ENCODE measurements at places on chromosomes 3 and 15.
A peak's percentile ranks its signal among the peaks of the same experiment; 100 is the strongest.

GRCh38 chr15:78933823-78934654, 10.8 kb downstream of the CTSH start:
- no peak for DNase-seq

GRCh38 chr3:49620728-49621127, 53.4 kb upstream of the APEH start:
- DNase-seq = no peak

DNA sequence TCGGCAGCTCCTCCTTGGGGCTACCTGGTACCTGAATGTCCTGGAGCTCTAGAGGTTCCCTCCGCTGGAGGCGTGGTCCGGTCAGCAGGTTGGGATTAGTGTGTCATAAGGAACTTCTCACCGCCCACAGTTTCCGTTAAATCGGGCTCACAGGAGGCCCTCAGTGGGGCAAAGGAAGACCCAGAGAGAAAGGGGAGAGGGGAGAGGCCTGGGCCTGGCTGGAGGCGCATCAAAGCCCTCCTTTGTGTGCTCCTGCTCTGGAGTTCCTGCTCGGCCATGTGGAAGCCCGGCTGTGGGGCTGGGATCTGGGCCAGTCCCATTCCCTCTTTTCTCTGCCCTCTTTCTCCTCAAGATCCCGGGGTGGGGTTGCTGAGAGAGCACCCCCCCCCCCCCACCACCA, at the start of gene RLBP1:
RLBP1 (minus strand) TSS at position 37 of the 400 bp plus-strand sequence. CDS start 2,604 bp downstream, outside the sequence.
- DNase-seq = no peak

GRCh38 chr3:14885307-14885706, 62.1 kb upstream of the NR2C2 start:
- DNase-seq = no peak

- DNase-seq = no peak
Observed at GRCh38 chr3:31055757-31056156, 161.3 kb upstream of the GADL1 start.

GRCh38 chr3:122057671-122058070, 2.5 kb downstream of the CD86 start:
- DNase-seq = no peak

DNA sequence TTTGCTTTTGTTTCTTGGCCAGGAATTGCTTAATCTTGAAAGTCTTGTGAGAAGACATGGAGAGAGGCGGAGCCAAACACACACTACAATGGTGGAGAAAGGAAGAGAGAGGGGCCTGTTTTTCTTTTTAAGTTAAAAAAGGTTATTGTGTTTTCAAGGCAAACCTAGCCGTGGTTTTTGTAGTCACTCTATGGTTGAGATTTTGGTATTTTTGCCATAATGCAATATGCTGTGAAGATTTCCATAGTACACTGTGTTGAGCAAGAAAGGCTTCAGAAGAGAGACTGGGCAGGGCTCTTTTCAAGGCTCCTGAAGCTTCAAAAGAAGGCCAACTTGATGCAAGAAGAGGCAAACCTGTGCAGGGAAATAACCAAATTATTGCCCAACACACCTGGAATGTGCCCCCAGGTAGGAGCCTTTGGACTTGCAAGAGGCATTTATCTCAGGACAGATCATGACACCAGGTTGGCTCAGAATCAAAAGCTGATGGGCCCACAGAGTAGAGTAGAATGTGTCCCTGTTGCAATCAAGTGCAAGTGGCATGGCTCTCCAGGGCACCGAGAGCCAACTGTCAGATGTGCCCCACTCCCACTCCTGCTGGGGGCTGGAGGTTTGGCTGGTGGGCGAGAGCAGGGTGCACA, 22.1 kb downstream of the AMOTL2 start:
- no peak for DNase-seq

- DNase-seq = no peak
Observed at GRCh38 chr15:72189250-72189902, 8.2 kb downstream of the GRAMD2A start.

DNA sequence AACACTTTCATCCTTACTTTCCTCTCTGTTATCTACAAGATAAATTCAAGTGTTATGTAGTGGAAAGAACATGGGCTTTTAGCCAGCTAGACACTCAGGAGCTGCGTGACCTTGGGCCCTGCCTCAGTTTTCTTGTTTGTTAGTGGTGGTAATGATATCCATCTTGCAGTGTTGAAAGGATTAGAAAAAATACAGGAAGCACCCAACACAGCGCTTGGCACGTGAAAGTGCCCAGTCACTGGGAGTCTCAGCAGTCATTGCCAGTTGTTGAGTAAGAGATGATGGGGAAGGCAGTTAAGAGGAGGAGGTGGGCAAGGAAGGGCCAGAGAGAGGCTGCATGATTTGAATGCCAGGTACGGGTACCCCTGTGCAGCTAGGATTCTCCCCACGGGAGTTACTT, 5.3 kb downstream of the PDIA5 start:
- DNase-seq = no peak

DNA sequence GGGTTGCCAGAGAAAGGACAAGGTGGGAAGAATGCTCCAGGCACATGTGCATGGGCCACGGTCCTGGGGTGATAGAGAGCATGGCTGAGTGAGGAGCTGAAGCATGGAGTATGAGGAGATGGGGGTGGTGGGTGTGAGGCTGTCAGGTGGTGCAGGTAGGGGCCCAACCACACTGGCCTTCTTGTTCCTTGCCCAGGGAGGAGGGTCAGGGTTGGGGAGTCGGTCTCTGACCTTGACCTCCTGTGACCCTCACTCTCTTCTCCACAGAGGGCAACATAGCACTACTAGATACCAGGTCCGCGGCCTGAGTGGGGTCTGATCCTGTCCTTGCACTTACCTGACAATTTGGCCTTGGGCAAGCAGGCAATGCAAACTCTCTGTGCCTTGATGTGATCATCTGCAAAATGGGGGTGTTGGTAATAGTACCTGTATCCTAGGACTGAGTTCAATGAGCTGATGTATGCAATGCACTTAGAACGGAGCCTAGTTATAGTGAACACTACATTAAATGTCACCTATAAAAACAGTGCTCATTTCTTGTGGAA, 75.2 kb downstream of the EEFSEC start:
- no peak for DNase-seq

GRCh38 chr15:36960947-36961227, 139.5 kb downstream of the MEIS2 start:
- DNase-seq = no peak

- no peak for DNase-seq
Observed at GRCh38 chr3:137062250-137062649, 104.5 kb downstream of the IL20RB start.

- no peak for DNase-seq
Observed at GRCh38 chr3:194368918-194369317, 625 bp downstream of the LRRC15 start.

- DNase-seq = no peak
Observed at GRCh38 chr3:104629038-104629437, 737.7 kb upstream of the ALCAM start.

DNA sequence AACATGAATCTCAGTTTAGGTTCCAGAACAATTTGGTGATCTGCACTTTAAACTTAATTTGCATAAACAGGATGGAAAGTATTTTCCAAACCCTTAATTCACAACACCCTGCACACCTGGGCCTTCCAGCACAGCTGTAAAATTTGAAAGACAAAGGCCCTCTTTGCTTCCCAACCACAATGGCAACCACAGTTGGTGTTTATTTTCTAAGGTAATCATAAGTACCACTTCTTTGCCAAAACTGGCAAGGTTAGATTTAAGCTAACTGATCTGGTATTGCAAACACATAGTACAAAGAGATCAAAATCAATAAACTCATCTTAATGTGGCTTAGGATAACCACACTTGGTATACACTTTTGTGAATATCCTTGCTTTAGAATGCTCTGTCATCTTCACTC, 4.1 kb downstream of the LRIG1 start:
- no peak for DNase-seq

- DNase-seq = peak; percentile 78
Observed at GRCh38 chr15:37100109-37100965, at the start of gene MEIS2. MEIS2 (minus strand) TSS chr15:37100549; CDS start chr15:37099466, 1,083 bp downstream.

GRCh38 chr3:121883507-121883906, 10.7 kb upstream of the SLC15A2 start:
- DNase-seq = no peak

GRCh38 chr15:92232317-92232716, 161.4 kb upstream of the ST8SIA2 start:
- DNase-seq = no peak

DNA sequence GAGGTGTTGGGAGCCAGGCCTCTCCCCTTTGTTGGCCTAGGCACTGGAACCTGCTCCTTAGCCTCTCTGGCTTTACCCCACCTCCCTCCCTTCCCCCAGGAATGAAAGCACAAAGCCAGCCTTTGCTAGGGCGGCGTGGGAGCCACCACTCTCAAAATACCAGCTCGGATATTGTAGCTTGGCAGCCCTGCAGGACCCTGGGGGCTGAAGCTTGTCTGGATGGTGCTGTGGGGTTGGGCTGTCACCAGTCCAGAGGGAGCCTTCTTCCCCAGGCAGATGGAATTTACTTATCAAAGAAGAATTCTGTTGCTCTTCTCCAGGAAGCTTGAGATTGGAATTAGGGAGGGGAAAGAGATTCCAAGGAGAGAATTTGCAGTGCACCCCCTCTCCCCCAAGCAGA, 14.9 kb upstream of the GRM2 start:
- DNase-seq = no peak

- DNase-seq = no peak
Observed at GRCh38 chr3:64387688-64388087, 162.4 kb upstream of the PRICKLE2 start.

DNA sequence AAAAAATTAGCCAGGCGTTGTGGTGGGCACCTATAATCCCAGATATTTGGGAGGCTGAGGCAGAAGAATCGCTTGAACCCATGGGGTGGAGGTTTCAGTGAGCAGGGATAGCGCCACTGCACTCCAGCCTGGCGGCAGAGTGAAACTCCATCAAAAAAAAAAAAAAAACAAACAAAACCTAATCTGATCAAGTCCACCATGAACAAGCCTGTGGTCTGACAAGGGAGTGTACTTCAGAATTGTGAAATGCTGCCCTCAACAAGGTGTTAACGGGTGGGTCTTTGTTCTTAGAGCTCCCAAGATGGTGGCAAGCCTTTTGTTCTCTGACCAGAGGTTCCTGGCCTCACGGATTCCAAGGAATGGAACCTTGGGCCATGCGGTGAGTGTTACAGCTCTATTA, 24.2 kb upstream of the SLC30A4 start:
- DNase-seq = no peak

- DNase-seq = no peak
Observed at GRCh38 chr15:82136120-82136519, 90.3 kb upstream of the MEX3B start.

DNA sequence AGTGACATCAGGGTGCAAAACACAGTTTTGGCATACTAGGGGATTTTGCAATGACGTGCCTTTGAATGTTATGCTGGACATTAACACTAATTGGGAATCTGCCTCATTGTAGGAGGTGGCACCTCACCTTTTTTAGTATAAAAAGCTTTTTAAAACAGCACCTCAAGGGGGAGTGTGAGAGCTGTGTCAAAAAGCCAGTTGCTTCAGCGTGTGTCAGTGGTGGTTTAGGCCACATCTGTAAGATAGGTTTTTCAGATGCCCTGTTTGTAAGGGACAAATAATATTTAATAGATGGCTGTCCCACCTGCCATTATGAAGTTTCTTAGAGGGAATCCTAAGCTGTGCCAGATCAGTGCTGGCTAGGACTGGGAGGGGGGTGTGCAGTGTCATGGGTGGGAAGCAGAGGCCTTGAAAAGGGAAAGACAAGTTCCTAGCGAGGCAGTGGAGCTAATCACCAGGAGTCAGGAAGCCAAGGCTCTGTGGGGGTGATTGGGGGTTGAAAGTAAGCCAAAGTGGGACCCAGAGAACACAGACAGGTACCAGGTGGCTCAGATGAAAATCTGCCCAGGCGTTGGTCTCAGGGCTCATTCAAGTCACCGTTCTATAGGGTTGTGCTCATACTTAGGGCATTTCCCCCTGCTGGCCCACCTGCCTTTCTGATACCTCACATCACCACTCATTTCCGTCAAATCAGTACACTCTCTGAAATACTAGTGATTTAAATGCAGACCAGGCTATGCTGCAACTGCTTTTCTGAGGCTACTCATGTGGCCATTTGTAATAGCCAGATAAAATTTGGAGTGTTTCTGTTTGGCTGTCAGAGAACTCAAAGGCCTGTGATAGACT, 120.5 kb downstream of the BBX start:
- DNase-seq = no peak

GRCh38 chr3:148360051-148360450, 337.7 kb upstream of the AGTR1 start:
- no peak for DNase-seq

- DNase-seq = no peak
Observed at GRCh38 chr3:10339376-10339955, 18.6 kb upstream of the SEC13 start.

DNA sequence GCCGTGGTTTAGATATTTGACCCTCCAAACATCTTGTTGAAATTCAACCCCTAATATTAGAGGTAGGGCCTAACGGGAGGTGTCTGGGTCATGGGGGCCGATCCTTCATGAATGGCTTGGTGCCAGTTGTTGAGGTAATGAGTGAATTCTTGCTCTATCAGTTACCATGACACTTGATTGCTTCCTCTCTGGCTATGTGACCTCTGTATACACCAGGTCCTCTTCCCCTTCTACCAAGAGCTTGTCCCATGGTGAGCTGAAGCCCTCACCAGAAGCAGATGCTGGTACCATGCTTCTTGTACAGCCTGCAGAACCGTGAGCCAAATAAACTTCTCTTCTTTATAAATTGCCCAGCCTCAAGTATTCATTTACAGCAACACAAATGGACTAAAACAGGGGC, 41.8 kb upstream of the TIPARP start:
- DNase-seq = no peak

GRCh38 chr3:21718161-21718765, 32.7 kb downstream of the ZNF385D start:
- DNase-seq = no peak

DNA sequence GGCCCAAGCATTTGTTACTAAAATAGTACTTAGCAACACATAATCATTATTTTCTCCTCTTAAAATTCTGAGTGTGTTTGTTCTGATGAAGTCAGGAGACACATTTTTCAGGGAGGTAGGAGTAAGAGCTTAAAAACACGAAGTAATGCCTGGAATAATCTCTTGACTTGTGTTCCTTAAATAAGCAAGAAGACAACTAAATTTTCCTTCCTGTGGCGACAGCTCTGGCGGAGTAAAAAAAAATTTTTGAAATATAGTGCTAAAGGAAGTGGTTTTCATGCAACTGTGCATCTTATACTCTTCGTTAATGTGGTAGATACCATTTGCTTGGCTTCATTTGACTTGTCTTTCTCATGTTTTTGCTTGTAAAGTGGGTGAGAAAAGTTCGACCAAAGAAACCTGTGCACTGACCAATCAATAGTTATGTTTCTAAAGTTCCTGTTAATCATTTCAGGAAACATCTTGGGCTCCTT, 11.1 kb upstream of the MBNL1 start:
- no peak for DNase-seq

GRCh38 chr3:111738238-111738637, 120.8 kb upstream of the PHLDB2 start:
- no peak for DNase-seq

- no peak for DNase-seq
Observed at GRCh38 chr15:42729409-42729808, 7.5 kb downstream of the CDAN1 start.

GRCh38 chr3:170458285-170458684, 39.6 kb downstream of the CLDN11 start:
- DNase-seq = no peak
